Upper lobe of right lung (tissue), 1 donor: ENCODE measurements at places on chromosomes 11 and 22.

GRCh38 chr22:19523240-19524169, 705 bp downstream of the CLDN5 start:
- peak overlapping the region; percentile 49 for H3K4me3 ChIP-seq
- no peak for DNase-seq
- H3K4me1 ChIP-seq = peaks cover 5% of the 10 kb centered on the region

DNA sequence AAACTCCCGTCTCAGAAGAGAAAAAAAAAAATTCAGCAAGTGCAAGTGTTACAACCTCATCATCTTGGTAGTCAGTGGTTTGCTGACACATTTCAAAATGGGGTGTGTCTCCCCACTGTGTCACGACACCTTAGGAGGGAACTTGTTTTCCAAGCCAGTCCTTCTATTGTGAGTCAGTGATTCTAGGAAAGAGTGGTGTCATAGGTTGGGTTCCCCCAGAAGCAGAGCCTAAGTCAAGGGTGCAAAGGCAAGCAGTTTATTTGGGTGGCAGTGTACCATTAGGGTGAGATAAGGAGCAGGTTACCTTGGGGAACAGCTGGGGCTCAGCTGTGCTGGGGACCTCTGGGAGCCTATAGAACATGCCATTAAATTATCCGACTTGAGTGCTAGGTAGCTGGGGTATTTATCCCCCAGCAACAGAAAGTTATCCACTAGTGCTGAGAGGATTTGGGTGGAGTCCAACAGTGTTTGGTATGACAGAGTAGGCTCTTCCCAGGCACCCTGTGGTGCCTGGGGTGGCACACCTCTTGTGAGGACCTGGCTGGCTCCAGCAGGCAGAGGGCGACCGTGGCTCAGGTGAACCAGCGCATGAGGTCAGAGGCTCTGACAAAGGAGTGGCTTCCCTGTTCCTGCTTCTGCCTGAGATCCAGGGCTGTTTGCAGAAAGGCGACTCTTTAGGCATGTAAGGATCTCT, 41.7 kb downstream of the KIAA1671 start:
- no peak for DNase-seq
- H3K27me3 ChIP-seq = no peaks in the 10 kb centered on the region
- H3K4me1 ChIP-seq = peaks cover 31% of the 10 kb centered on the region
- H3K36me3 ChIP-seq = no peaks in the 10 kb centered on the region
- no peak overlapping the region for H3K27ac ChIP-seq

DNA sequence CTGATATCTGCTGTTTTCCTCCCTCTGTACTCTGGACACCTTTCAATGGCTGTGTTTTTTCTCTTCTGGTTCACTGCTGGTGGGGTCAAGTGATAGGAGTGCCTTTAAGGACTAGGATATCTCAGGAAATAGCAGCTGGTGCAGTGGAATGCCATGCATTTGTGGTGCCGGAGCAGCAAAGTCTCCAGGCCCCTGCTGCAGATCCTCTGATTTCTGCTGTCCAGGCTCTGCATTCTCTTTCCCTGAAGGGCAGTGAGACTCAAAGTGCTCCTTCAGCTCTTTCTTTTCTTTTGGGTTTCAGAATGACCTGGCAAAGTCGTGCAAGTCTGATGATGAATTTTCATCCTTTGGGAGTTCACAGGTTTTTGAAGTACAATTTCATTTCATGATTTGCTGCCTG, 774.3 kb downstream of the FAM181B start:
- no peak for DNase-seq
- H3K4me3 ChIP-seq = no peak overlapping the region
- H3K27ac ChIP-seq = no peak overlapping the region
- no peaks in the 10 kb centered on the region for H3K36me3 ChIP-seq

DNA sequence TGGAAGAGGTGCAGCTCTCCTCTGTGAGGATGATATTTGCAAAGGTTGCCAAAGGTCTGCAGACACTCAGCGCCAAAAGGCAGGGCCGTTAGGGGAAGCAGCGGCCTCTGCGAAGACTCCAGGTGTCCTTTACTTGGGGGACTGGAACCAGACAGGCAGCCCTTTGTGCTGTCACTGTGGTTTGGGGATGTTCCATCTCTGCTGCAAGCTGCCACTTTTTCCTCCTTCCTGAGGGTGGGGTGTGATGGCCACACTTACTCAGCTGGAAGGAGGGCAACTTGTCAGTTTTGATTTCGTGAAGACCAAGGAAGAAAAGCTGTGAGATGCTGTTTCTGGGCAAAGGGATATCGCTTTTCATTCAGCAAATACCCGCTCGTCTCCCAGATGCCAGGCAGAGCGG, 96.5 kb upstream of the PRR5 start:
- H3K4me1 ChIP-seq = no peaks in the 10 kb centered on the region
- H3K27ac ChIP-seq = no peak overlapping the region
- no peak overlapping the region for H3K4me3 ChIP-seq
- no peak for DNase-seq

DNA sequence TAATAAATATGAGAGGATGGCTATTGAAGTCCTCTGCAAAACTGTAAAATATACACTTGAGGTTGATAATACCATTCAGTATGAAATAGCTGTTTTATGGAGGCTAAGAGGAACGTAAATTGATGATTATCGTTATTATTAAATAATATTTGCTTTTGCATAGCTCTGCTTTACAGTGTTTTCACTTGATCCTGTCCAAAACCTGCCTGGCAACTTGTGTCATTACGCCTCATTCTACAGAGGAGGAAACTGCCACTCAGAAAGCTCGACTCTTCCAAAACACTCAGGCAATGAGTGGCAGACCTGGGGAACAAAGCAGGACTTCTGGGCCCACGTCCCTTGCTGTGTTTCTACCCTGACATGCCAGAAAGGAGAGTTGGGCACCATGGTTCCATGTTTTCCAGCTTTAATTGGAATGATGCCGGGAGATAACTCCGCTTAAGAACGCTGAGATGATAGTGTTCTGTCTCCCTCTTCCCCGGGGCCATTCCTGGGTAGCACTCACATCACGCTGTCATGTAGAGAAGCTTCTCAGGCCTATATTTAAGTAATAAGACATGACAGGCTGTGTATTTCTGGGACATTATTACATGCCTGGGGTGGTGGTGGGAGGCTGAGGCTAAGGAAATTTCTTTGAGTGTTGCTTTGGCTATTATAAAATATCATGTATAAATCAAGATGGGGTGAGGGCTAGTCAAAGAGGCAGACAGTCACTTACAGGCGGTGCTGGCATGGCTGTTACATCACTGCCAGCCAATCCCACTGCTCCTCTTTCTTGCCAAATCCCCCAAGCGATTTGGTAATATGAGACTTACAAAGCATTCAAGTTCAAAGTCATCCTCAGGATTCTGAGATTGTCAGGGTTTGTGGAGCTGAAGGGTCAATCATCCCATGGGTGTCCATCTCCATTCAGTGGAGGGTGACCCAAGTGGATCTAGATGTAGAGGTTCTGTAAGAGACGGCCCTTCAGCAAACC, 501.7 kb downstream of the INSC start:
- no peak overlapping the region for H3K27ac ChIP-seq
- no peak for DNase-seq
- no peaks in the 10 kb centered on the region for H3K4me1 ChIP-seq

DNA sequence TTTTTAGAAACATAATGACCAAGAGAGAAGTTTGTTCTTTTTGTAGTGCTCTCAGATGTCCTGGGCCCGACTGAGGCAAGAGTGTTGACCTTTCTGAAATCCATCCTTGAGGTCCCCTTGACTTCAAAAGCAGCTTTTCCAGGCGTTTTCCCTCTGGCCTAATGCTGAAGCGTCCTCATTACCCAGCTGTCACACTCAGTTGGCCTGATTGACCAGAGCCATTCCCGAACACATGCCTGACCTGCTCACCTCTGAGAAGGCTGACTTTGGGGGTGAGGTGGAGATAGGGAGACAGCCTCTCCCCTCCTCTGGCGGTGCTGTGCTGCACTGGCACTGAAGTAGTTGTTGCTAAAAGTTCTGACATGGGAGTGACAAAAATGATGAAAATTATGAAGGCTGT, 66.9 kb downstream of the ALX4 start:
- peaks cover 20% of the 10 kb centered on the region for H3K36me3 ChIP-seq
- H3K4me3 ChIP-seq = no peak overlapping the region
- H3K4me1 ChIP-seq = peaks cover 19% of the 10 kb centered on the region

DNA sequence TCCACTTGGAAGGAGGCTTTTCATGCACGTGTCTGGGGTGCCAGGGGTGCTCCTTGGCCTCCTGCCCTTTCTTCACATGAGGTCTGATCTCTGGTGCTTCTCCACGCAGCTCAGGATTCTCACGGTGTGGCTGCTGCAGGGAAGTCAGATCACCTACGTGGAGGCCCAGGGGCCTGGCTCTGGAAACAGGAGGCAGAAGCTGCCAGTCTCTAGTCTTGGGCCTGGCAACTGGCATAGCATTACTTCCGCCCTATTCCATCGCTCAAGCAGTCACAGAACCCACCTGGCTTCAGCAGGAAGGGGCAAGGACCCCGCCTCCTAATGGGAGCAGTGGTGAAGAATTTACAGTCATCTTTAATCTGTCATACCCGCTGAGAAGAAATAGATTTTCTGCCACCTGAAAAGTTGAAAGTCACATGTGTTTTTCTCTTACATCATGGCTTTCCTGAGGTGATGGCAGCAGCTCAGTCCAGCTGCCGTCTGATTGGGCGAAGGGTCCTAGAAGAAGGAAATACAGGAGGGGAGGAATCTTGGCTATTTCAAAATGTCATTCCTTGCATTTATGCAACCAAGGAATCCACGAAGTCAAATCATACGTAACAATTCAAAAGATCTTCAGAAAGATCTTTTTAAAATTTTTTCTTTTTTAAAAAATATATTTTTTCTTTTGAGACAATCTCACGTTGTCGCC, 50.1 kb upstream of the DKK3 start:
- no peak for DNase-seq
- H3K4me3 ChIP-seq = no peak overlapping the region
- no peak overlapping the region for H3K27ac ChIP-seq
- H3K36me3 ChIP-seq = no peaks in the 10 kb centered on the region
- H3K4me1 ChIP-seq = no peaks in the 10 kb centered on the region
